ENCODE measurements at places on chromosomes 16 and 17.

DNA sequence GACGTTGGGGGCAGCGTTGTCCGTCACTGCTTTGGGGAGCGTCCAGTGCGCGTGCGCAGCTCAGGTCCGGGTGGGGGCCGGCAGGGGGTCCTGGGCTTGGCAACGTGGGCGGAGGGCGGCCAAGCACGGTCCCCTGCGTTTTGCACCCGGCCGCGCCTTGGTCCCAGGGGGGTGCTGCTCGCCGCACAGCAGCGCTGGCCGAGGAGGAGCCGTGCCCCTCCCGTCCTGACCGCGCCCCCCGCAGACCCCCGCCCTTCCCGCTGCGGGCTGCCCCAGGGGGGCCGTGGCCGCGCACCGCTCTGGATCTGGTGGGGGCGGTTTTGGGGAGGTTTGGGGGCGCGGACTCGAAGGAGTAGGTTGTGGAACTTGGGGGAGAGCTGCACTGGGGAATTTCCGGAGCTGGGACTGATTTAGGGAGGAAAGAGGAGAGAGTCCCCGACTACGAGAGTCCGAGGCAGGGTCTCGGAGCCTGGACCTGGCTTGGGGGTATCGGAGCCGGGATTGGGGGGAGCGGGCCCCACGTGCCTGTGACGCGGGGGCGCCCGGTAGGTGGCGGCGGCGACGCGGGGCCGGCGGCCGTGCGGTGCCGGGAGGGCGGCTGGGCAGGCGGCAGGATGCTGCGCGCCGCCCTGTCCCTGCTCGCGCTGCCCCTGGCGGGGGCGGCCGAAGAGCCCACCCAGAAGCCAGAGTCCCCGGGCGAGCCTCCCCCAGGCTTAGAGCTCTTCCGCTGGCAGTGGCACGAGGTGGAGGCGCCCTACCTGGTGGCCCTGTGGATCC is at the start of gene SLC9A5:
SLC9A5 (plus strand) TSS at position 579 of the 777 bp plus-strand sequence; CDS start at position 615, 36 bp downstream.
- DNase-seq, result no peak

GRCh38 chr16:12907670-12908233 is 6.4 kb downstream of the SHISA9 start:
- DNase-seq, result no peak

GRCh38 chr17:68457168-68457538 is at the start of gene WIPI1:
Gene WIPI1, minus strand, starts transcription at chr17:68457496. Its CDS starts 75 bp downstream, at chr17:68457421.
- DNase-seq, result no peak

DNA sequence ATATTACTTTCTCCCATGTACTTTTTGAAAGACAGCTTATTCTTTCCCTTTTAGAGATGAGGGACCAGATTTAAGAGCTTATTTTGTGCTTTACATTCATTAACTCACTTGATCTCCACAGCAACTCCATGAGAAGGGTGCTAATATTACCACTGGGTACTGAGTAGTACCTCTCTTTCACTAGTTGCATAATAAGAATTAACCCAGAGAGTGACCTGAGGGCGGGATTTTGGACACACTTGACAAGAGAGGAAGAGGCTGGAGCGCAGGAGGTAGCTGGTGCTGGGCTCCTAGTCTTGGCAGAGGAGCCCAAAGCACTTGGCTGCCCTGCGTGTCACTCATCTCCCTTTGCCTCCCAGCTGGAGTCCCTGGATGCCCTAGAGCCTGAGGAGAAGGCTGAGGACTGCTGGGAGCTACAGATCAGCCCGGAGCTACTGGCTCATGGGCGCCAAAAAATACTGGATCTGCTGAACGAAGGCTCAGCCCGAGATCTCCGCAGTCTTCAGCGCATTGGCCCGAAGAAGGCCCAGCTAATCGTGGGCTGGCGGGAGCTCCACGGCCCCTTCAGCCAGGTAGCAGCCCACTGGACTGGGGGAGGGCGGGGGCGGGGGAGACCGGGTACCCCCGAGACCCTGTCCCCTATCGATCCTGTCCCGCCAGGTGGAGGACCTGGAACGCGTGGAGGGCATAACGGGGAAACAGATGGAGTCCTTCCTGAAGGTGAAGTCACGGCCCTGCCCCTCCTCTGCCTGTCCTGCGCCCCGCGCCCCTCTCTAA is 1.7 kb upstream of the MAZ start:
- DNase-seq, result no peak

- DNase-seq, result no peak
These were observed 71.9 kb upstream of the SEC14L1 start for GRCh38 chr17:77068915-77069314.

All from activated CD4-positive, alpha-beta T cell treated with anti-CD3 and anti-CD28 coated beads for 24 hours (primary cell).